NCI-H1105 (cell line): ENCODE measurements at places on chromosomes 5 and 9.

DNA sequence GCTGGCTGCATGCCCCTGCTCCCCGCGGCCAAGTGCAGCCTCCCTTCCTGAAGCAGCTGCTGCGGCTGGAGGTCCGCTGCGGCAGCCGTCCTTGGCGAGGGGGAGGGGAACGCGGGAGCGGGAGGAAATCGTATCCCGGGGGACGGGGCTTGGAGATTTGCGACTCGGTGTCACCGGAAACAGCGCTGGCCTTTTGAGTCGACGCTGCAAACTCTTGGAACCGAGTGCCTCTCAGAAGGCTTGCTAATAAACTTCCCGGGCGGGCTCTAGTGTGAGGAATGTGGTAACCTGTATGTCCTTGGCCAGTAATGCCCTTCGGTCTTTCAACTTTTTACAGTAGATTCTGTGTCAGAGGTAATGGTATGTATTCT, 82.7 kb downstream of the PTPDC1 start:
- no peak for DNase-seq

DNA sequence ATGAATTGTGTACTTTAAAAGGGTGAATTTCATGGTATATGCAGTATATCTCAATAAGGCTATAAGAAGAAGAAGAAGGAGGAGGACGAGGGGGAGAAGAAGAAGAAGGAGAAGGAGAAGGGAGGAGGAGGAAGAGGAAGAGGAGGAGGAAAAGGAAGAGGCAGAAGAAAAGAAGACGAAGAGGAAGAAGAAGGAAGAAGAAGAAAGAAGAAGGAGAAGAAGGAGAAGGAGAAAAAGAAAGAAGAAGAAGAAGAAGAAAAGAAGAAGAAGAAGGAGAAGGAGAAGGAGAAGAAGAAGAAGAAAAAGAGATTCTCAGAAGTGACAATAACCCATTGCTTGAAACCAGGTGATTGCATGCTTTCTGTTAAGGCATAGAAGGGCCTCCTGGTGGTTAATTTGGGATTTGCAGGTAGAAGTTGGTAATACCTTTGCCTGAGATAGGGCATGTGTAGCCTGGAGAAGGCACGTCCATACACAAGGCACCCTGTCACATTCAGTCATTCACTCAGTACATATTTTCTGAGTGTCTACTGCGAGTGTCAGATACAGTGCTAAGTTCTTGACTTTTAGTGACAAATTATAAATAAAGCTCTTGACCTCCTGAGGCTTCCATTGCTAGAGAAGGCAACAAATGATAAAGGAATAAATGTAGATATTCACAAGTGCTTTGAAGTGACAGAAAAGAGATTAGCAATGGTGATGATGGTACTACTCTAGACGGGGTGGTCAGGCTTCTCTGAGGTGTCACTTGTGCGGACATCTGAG, 231.3 kb downstream of the NPR3 start:
- DNase-seq = no peak

- no peak for DNase-seq
Measured at GRCh38 chr5:142433526-142434321, 108.9 kb upstream of the SPRY4 start.

GRCh38 chr9:69093471-69094103, 58.0 kb downstream of the FXN start:
- DNase-seq = no peak

DNA sequence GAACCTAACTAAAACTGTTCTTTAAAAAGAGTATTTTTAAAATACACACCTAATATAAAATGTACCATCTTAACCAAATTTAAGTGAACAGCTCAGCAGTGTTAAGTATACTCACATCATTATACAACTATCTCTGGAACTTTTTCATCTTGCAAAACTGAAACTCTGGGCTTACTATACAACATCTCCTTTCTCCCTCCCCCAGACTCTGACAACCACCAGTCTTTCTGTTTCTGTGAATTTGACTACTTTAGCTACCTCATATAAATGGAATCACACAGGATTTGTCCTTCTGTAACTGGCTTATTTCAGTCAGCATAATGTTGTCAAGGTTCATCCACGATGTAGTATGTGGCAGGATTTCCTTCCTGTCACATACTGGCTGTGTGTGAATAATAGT, 93.5 kb downstream of the FOXD1 start:
- no peak for DNase-seq

GRCh38 chr9:113511047-113511521, 47.6 kb downstream of the RGS3 start:
- peak; percentile 68 for DNase-seq

GRCh38 chr9:4661165-4661564, 929 bp upstream of the PLPP6 start:
- DNase-seq = no peak

GRCh38 chr9:9389904-9390303, 1222.9 kb downstream of the PTPRD start:
- DNase-seq = no peak

- no peak for DNase-seq
Measured at GRCh38 chr5:35487233-35488025, 130.2 kb upstream of the SPEF2 start.

GRCh38 chr5:135827965-135828781, 6.3 kb upstream of the SLC25A48 start:
- DNase-seq = no peak

GRCh38 chr9:130143958-130144366, 28.2 kb upstream of the NCS1 start:
- DNase-seq = no peak

DNA sequence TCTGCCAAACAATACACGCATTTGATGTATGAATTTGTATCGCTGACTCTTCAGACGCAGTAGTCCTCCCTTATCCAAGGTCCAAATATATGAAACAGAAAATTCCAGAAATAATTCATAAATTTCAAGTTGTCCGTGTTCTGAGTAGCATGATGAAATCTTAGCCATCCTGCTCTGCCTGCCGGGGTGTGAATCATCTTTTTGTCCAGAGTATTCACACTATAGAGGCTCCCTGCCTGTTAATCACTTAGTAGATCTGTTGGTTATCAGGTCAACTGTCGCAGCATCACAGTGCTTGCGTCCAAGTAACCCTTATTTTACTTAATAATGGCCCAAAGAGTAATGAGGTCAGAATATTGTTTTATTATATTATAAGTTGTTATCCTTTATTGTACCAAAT, 268.1 kb downstream of the DOCK8 start:
- no peak for DNase-seq

DNA sequence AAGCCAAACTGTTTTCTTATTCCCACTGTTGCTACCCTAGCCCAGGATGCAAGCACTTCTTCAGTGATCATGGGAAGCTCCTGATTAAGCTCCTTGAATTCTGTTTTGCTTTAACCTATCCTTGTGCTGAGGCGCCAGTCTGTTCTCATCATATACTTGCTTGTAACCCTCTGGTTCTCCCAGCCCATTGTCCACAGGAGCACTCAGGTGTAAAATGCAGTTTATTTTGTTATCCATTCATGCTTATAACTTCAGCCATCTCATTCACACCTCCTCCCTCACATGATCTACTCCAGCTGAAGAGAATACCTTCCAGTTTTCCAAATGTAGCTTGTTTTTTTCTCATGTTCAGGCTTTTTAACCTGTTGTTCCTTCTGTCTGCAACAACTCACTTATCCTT, 402.1 kb upstream of the BRINP1 start:
- no peak for DNase-seq

DNA sequence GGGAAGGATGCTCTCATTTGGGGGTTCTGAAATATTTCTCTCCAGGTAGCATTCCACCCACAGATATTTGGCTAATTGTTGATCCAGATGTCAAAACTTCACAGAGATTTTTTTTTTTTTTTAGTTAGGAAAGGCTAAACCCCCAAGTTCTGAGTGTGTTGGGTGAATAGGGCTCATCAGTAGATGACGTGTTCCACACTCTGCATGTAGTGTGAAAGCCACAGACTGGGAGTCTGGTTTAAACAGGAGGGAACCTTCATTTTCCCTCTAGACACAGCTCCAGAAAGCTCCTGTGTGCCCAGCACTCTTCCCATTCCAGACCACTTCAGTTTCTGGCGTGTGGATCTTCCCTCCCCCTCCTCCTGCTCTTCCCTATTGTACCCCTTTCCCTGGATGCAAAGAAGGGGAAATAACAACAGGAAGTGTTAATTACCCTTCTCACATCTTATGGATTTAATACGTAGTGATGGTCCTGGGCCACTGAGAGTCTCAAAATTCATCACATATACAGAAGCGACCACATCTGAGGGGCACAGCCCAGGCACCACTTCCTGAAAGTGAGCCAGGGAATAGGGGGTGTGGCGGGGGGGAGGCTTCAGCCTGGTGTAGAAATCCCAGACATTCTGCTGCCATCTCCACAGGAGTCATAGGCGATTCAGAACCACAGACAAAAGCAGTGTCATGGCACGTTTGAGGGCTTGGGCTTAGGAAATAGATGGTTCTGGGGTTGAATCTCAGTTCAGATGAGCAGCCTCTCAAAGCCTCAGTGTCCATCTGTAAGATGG, 65.1 kb downstream of the DAP start:
- no peak for DNase-seq

- DNase-seq = peak; percentile 27
Measured at GRCh38 chr9:77013206-77013931, 6.1 kb upstream of the FOXB2 start.
